Fibroblast of skin of left biceps (primary cell): ENCODE measurements at places on chromosomes 11 and 22.

- DNase-seq = no peak
These were observed 33.6 kb downstream of the MACROD1 start for GRCh38 chr11:64132191-64132771.

DNA sequence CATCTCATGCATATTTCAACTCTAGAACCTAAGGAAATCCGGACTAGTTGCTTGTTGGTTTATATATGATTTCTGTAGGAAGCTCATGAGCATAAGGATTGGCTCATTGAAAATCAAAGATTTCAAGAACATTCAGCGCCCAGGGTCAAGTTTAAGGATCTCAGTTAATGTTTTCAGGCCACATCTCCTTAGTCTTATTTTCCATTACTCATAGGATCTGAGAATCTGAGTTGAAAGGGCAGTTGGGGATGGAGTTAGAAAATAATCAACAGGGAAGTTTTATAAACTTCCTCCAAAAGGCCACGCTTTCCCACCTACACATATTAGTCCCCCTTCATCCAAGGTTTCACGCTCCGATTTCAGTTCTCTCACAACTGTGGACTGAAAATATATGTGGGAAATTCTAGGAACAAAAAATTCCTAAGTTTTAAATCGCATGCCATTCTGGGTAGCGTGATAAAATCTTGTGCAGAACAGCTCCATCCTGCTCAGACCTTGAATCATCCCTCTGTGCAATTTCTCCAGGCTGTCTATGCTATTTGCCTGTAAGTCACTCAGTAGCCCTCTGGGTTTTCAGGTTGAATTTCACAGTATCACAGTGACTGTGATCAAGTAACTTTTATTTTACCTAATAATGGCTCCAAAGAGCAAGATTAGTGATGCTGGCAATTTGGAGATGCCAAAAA, 160.2 kb downstream of the KIRREL3 start:
- no peak for DNase-seq

GRCh38 chr11:80129396-80129795, 688.6 kb upstream of the TENM4 start:
- DNase-seq = no peak

DNA sequence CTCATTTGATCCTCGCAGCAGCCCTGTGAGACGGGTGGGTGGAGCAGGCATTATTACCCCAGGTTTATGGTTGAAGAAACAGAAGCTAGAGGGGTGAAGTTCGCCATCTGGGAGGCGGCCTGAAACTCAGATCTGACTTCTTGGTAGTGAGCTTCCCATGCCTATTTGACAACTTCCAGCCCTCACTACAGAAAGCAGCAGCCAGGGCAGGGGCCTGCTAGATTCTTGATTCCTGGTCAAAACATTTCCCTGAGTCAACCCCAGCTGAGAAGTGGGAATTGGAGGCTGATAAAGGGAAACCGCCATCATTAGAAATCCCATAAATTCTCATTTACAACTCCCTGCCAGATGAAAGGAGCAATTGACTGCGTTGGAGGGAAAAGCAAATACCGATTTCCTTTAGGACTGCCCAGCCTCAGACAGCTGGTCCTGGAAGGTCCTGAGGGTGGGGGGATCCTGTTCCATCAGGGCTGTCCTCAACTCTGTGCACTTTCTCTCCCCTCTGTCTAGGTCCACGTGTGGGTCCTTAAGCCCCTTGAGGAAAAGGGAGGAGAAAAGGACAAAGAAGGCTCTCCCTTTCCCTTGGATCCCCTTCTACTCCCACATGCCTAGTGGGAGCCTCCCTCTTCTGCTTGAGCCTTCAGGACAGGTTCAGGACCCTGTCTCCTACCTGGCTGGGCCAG, 10.2 kb upstream of the NECTIN1 start:
- DNase-seq = no peak

DNA sequence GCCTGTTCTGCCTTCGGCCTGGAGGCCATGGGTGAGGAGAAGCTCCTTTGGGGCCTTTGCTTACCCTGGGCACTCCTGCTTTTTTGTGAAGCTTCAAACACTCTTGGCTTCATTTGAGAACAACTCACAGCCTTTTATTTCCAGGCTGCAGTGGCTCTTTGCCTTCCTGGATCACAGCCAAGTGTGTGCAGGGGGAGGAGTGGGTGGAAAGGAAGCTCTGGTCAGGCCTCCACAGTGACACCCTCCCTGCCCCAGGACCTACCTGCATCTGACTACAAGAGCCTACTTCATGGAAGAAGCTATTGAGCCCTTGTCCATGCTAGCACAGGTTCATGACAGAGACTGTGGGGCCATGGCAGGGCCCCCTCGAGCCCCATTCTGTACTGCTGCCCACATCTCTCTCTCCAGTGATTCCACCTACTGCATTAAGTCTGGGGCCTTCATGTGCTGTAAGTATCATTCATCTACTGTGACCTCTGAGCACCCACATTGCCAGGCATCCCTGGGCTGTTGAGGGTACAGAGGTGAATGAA, 52.3 kb downstream of the GAB4 start:
- DNase-seq = no peak

DNA sequence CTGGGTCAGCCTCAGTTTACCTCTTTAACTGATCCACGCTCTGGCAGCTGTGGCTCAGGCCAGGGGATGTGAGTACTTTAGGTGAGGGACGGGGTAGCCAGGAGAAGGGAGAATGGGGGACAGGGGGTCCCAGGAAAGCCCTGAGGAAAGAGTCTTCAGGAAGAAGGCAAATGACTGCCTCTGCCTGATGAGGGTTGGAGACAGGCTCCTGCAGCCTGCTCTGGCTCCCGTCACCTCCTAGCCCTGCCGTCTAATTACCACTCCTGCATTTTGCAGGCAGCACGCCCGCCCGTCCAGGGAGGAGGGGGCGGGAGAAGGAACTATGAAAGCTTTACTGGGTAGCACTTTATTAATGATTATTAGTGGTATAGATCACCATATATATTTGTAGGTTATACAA, 116.6 kb downstream of the CEP164 start:
- no peak for DNase-seq

GRCh38 chr11:78855116-78855515, 280.5 kb upstream of the NARS2 start:
- no peak for DNase-seq

DNA sequence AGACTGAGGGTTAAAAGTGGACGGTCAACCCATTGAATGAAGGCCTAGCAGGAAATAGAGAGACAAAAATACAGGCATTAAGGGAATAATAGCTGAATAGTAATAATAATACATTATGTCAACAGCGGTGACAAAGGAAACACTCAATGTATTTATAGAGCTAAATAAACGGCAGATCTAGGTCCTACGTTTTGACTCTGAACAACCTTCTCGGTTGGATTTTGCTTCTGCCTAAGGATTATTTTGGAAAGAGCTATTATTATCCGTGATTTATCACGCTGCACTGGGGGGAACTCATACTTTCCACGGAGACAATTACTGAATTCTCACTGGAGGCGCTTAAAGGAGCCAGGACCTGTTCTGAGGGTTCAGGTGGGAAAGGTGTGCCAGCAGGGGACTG, 118.2 kb upstream of the KIRREL3 start:
- DNase-seq = no peak

- peak; percentile 83 for DNase-seq
These were observed 14.6 kb upstream of the TEF start for GRCh38 chr22:41367039-41367679.

DNA sequence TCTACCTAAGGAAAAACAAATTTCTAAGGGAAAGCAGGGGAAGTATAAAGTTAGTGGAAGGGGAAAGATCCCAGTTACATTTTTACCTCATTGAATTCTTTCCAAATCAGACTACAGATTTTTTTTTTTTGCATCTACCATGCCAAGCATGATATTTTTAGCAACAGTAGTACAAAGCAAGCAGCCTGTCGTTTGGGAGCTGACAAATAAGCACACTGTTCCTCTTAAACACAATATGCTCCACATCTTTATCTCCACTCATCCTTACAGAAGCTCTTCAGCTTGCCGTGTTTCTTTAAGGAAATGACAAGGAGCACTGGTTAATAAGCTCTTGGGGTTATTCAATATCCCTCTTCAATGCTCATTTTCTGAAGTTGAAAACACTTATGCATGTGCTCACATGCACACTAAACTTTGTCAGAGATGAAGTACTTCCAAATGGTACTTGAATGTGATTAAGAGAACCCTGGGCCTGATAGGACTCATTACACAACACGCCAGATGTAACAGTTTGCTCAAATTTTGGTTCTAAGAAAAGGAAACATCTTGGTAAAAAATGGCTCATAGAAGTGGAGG, 53.8 kb downstream of the PAX6 start:
- DNase-seq = no peak

DNA sequence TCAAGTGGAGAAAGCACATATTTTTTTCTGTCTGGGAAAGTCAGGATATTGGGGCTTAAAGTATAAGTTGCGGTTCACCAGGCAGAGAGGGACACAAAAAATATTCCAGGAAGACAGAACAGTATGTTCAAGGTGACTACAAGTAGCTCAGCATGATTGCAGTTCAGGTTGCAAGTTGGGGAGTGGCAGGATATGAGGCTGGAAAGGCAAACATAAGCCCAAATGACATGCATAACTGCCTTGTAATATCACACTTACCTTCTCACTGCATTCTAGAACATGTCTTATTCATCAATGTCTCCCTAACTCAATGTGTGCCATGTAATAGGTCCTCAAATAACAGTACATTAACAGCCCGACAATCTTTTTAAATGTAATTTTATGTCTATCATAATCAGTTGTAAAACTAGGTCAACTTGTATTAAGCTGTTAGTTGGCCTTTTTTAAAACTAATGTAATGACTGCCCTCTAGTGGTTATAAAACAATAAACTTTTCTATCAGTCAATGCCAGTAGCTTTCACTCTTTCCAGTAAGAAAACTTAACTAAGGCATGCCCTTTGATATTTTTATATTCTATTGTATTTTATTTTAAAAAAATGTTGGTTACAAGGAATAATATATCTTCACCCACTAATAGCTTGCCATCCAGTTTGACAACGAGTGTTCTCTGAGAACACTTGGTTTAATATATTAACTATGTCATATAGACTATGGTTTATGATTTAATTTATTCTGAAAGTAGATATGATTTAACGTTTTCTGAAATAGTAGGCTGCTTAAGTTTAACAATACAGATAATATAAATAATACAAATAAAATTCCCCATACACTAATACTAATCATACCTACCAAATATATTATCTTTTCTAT, 39.4 kb upstream of the CFAP300 start:
- peak; percentile 23 for DNase-seq

DNA sequence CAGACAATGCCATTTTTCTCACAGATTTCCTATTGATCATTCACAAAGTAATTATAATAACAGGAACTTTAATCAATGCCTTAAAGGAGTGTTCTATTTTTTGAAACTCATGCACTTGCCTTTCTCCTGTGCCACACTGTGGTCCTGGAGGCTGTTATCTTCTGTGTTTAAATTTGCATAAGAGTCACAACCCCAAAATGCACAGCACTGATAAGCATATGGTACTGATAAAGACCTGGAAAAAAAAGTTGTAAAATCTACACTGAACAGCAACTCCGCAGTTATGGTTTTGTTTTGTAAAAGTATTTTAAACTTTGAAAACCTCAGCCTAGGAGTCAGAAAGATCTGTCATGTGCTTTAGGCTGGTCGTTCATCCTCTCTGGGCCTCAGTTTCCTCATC, 9.1 kb upstream of the CCDC34 start:
- no peak for DNase-seq

- no peak for DNase-seq
These were observed 15.6 kb downstream of the ACP2 start for GRCh38 chr11:47233051-47233450.

DNA sequence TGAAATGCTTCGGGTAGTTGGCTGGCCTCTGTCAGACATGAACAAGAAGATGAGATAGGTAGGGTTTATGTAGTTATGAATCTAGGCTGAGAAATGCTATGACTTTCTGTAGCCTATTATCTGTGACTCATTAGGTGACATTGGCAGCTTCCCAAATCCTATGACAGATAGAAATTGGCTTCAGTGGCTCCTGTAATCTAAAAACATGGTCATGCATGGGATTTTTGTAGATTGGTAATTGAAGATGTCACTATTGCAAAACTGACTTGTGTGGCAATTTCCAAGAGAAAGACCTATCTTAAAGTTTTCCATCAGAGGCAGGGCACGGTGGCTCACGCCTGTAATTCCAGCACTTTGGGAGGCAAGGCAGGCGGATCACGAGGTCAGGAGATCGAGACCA, 29.4 kb upstream of the GRIK4 start:
- DNase-seq = no peak

- DNase-seq = no peak
These were observed 133.4 kb downstream of the TEAD1 start for GRCh38 chr11:12807621-12808020.

- DNase-seq = no peak
These were observed 34.5 kb upstream of the SLC25A1 start for GRCh38 chr22:19213001-19213400.

GRCh38 chr11:60978546-60979380, 7.3 kb downstream of the CD6 start:
- DNase-seq = no peak

- DNase-seq = no peak
These were observed 1406.1 kb upstream of the TENM4 start for GRCh38 chr11:80846979-80847378.

DNA sequence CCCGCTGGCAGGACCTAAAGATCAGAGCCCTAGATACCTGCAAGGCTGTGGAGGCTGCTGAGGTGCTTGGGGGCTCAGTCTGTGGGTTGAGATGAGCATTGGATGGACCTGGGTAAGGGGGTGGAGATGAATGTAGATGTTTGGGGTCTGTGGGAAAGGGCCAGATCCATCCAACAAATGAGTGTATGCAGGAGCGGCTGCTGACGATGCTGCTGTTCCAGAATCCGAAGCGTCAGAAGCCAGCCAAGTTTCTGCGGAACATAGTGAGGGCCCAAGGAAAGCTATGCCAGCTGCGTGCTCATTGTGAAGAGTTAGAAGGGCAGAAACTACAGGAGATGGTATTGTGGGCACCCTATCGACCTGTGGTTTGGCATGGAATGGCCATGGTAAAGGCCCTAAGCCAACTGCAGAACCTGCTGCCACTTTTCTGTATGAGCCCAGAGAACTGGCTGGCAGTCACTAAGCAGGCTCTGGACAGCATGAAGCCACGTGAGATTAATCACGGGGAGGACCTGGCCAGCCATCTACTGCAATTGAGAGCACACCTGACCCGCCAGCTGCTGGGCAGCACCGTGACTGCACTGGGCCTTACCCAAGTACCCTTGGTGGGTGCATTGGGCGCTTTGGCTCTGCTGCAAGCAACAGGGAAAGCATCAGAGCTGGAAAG, 36.6 kb downstream of the RRP8 start:
- DNase-seq = no peak
